ENCODE measurements at places on chromosomes 6 and 20.
A peak's percentile ranks its signal among the peaks of the same experiment; 100 is the strongest.

GRCh38 chr20:24637941-24638340, 168.5 kb downstream of the SYNDIG1 start:
- no peak for DNase-seq

- DNase-seq: no peak
Observed at GRCh38 chr6:56793938-56794337, 151.2 kb upstream of the DST start.

DNA sequence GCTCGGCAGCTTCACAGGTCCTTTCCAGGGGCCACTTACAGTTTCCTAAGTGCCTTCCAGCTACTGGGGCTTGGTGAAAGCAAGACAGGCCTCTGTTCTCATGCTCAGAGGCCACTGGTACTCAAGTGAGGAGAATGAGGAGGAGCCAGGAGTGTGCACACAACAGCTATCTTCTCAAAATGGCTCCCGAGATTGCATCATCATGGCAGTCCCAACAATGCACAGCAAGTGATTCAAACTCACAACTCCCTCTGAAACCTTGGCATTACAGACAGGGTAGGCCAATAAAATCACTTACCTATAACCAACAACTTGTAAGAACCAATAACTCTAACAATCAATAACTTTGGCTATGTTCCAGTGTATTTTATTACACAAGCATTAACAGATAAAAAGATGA, 77.4 kb downstream of the RALGAPA2 start:
- no peak for DNase-seq

GRCh38 chr6:151388997-151389617, 2.3 kb downstream of the ZBTB2 start:
- no peak for DNase-seq

DNA sequence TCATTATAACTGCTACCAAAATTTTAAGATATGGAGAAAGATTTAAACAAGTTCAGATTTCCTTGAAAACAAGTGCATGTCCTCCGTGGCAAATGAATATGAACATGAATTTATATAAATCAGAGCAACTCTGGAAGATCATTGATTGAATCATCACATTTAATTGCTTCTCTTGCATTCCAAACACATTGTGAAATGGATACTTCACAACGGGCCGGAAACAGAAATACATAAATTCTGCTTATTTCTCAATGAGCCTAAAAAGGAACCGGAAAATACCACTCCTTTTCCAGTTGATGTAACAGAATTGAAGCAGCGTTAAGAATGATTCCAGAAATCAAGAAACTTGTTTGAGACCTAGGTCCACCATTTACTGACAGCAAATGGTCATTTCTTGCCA, 134.6 kb upstream of the BTN3A2 start:
- DNase-seq: peak; percentile 47

DNA sequence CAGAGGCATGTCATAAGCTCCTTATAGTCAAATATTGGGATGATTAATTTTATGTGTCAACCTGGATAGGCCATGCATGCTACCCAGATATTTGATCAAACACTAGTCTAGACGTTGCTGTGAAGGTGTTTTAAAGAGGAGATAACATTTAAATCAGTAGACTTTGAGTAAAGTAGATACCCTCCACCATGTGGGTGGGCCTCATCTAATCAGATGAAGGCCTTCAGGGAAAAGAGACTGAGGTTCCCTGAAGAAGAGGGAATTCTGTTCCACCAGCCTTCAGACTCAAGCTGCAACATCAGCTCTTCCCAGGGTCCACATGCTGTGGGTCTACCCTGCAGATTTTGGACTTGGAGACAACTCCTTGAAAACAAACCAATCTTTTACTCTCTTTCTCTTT, 11.4 kb upstream of the NEDD9 start:
- DNase-seq: no peak

DNA sequence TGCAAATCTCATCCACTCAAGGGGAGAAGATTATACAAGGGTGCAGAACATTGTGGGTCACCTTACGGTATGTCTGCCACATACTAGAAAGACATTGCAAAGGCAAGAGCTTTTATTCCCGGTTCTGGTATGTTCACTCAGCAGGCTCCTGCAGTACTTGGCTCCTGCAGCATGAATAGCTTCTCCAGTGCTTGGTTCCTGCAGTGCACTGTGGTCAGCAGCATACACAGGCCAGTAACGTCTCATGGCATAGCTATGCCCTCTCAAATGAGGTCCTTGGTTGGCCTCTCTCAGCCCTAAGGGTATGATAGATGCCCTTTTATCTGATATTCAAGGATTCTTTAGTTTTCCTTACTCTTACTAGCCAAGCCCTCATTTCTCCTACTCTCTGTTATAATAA, 12.6 kb downstream of the TCP11 start:
- DNase-seq: no peak

- no peak for DNase-seq
Observed at GRCh38 chr6:106694343-106694742, 65.0 kb downstream of the QRSL1 start.

DNA sequence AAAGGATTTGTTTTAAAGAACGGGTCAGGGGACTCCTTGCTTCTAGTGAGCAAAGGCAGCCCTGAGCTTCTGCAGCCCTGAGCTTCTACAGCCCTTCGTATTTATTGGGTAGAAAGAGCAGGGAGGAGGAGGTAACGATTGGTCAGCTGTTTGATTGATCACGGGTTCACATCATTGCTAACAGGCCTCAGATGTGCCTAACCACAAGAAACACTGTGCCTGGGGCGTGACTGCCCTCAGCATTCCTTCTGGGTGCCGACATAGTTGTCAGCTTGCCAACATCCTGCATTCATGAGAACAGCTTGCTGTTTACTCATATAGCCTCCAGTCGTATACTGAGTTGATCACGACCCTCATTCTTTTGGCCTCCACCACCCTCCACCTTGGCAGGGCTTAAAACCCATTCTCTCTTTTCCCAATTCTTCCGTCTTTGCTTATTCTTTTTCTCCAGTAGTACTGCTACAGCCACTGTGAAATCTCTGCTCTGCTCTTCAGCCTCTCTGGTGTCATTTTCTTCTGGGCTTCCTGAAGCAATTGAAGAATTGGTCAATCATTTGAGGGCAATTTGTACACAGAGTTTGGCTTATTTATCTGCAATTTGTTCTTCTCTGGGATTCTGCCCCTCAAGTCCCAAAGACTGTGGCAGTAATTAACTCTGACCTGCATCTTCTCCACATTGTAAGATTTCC, 25.4 kb upstream of the NOP56 start:
- peak; percentile 69 for DNase-seq

GRCh38 chr20:6665621-6666355, 101.7 kb upstream of the BMP2 start:
- peak; percentile 25 for DNase-seq

DNA sequence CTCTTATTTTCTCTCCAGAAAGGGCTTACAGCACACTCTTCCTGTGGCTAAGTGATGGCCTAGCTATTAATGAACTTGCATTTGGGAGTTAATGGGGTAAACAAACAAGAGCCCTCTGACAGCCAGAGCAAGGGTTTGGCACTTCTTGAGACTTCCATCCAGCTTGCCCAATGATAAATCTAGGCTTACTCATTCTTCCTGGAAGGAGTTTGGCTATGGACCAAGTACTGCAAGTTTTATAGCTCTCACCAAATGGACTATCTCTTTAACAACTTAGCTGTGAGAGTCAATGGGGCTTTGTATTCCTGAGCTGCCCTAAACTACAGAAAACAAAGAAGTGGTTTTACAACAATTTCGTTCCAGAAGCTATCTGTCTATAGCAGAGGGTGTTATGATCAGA, 16.7 kb upstream of the PI3 start:
- peak; percentile 71 for DNase-seq

All from fibroblast of skin of right biceps (primary cell).